H7 (cell line): ENCODE measurements at places on chromosomes 1 and 21.
A peak's percentile ranks its signal among the peaks of the same experiment; 100 is the strongest.

DNA sequence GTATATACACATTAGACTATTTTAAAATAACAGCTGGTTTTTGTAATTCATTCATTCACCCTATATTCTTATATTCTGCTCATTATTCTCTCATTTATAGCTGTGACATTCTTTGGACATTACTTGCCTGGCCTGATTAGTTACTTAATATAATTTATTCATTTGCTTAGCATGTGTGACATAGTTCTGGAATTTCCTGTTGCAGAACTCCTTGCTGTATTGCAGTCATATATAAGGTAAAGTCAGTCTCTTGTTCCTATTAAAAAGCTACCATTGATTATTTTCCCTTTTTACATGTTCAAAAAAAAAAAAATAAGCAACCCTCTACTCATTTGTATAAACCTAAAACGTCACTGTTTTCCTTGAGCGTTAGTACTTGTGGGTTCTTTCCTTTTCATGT, 23.9 kb downstream of the GNAT2 start:
- no peak for DNase-seq

- DNase-seq = no peak
Measured at GRCh38 chr21:45131537-45131999, 57.2 kb downstream of the ADARB1 start.

DNA sequence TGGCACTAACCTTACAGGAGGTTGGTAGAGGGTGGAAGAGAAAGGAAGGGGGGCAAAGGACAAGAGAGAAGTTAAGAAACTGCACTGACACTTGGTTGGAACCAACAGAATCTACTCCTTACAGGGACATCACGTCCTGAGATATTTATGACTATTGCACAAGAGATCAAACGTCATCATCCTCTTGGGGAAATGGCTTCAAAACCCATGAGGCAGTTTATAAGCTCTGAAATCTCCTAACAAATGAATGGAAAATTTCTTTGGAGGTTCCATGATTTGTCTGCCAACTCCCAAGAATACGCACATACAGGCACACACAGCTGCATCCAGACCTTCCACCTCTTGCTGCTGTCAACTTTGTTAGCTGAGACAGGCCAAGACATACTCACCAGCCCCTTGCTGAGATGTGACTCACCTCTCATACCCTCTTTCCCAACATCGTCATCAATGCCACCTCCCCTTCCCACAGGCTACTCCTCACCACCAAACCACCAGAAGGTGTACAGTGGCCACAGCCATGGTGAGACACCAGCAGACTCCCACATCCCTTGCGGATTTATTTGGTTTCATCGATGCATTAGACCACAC, 135.5 kb downstream of the SETD4 start:
- DNase-seq = no peak

GRCh38 chr1:16217061-16217785, 4.8 kb upstream of the ARHGEF19 start:
- DNase-seq = peak; percentile 99

GRCh38 chr1:40820911-40821693, 37.5 kb downstream of the KCNQ4 start:
- no peak for DNase-seq
